ENCODE measurements at places on chromosomes 11 and 22.

DNA sequence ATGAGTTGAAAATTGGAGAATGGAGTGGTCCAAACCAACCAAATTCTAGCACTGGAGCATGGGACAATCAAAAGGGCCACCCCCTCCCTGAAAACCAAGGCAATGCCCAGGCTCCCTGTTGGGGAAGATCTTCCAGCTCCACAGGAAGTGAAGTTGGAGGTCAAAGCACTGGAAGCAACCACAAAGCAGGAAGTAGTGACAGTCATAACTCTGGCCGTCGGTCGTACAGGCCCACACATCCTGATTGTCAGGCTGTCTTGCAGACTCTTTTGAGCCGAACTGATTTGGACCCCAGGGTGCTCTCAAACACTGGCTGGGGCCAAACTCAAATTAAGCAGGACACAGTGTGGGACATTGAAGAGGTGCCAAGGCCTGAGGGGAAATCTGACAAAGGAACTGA, 80.5 kb upstream of the ADSL start:
- peak; percentile 9 for DNase-seq

DNA sequence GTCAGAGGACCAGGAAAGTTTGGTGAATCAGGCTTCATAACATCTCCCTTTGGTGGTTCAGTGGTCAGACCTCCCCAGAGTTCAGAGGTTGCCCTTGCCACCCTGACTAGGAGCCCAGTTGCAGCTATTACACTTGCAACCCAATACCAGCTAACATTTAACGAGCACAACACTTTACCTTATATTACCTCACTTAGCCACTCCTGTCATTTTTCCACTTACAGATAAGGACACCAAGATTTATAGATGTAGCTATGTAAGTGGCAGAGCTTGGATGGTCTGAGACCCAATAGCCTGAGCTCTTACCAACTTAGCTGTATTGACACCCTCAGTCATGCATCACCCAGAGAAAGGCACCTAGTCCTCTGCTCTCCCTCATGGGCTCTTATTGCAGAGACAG, 234.7 kb downstream of the INSC start:
- DNase-seq, result no peak

DNA sequence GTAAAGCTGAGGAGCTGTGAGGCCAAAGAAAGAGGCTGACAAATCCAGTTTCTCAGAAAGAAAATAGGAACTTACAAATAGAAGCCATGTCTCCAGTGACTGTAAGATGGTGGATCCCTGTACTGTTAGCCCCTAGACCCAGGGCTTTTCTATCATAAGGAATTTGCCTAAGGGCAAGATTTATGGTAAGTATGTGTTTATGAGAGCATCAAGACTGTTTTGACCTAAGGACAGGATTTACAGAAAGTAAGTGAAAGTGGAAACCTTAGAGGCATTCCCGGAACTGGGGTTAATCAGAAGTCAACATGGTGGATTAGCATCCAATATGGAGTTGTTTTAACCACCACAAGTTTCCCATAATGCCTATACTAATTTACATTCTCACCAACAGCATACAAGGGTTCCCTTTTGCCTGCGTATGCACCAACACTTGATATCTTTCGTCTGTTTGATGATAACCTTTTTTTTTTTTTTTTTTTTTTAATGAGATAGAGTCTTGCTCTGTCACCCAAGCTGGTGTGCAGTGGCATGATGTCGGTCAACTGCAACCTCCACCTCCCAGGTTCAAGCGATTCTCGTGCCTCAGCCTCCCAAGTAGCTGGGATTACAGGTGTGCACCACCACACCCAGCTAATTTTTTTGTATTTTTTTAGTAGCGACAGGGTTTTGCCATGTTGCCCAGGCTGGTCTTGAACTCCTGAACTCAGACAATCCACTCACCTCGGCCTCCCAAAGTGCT, 40.2 kb downstream of the BIRC2 start:
- DNase-seq, result no peak

DNA sequence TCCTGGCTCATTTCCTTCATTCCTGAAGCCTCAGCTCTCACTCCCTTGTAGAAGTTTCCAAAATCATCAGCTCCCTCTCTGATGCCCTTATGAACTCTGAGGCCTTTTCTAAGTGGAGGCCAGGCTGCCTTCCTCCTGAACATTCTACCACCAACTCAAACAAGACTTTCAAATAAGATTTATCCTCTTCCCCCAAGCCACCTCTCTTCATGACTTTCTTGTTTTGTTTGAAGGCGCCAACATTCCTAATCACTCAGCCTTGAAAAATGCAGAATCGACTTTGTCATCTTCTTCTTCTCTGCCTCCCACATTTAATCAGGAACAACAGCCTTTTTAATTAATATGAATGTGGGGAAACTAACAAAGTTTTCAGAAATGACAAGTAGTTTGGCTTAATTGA, 927.9 kb downstream of the OPCML start:
- no peak for DNase-seq

- peak; percentile 5 for DNase-seq
Observed at GRCh38 chr11:23097891-23098290, 237.6 kb upstream of the CCDC179 start.

GRCh38 chr11:79413268-79413667, 27.6 kb downstream of the TENM4 start:
- no peak for DNase-seq

GRCh38 chr22:25602916-25603315, 38.4 kb downstream of the GRK3 start:
- no peak for DNase-seq

GRCh38 chr11:120775986-120776951, 247.6 kb upstream of the TBCEL start:
- DNase-seq, result no peak

DNA sequence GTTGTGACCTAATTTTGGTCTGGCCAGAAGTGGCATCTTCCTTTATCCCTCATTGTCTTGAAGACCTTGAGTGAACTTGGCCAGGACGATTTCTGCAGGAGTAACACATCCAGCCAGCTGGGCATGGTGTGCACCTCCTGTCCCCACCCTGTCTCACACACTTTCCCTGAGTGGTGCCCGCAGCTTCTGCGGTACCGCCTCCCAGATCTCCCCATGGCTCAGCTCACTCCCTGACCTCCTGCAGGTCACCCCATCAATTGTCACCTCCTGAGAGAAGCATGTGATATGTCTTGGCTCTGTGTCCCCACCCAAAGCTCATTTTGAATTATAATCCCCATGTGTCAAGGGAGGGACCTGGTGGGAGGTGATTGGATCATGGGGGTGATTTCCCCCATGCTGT, 50.2 kb upstream of the TP53I11 start:
- no peak for DNase-seq

GRCh38 chr11:126904520-126904919, 96.0 kb downstream of the KIRREL3 start:
- no peak for DNase-seq

- DNase-seq, result peak; percentile 51
Observed at GRCh38 chr11:2074266-2074825, 64.8 kb downstream of the IGF2 start.

All from hematopoietic multipotent progenitor cell treated with erythropoietin and hydrocortisone succinate and interleukin-3 and kit ligand, for 6 days (in vitro differentiated cells).